ENCODE measurements at places on chromosomes 5 and 9. TPM values are rescaled to one million over a fixed set of nuclear protein-coding genes. Genes with fewer than 3 reads are reported as not detected.

DNA sequence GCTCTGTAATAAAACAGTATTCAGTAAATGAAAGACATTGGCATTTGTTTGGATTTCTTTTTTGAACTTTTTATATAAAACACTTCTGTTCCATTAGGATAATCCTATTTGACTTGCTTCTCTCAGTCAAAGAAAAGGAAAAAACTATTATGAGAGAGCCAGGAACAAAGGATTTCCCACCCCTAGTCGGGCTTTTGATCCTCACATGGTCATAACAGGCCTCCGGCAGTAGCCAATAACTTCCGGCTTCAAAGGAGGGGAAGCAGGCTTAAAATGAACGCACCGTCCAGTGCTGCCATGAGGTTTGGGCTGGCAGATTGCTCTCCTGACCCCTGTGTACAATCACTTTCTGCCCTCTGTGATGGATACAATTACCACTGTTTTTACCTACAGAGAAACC lies 209.3 kb downstream of the ZNF608 start:
- DNase-seq, result no peak

DNA sequence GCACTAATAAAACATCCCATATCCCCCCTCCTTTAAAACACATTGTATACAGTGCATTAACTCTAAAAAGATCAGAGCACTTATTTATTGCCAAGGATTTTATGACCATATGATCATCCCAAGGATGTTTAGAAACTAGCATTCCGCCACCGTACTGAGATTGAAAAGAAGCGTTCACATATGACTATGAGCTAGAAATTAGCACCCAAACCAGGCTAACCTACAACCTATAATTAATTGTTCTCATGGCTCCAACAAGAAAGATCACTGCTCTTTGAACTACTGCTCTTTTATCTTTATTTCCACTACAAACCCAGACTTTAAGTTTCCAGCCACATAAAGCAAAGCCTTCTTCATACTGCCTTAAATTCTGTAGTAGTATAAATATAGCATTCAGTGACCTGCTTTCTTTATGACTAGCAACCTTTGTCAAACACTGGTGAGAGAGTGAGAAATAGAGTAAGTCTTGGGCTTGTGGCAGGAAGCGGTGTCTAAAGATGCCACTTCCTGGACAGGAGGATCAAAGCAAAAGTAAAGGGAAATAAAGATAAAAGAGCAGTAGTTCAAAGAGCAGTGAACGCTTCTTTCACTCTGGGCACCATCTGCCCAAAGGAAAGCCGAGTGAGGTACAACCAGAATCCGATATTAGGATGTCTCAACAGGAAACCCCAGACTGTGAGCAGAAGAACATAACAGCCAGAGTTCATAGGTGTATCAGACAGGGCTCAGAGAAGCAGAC lies 151.1 kb upstream of the ERCC6L2 start:
- DNase-seq, result no peak

GRCh38 chr5:173474881-173475287 lies 141.6 kb downstream of the BOD1 start:
- no peak for DNase-seq

DNA sequence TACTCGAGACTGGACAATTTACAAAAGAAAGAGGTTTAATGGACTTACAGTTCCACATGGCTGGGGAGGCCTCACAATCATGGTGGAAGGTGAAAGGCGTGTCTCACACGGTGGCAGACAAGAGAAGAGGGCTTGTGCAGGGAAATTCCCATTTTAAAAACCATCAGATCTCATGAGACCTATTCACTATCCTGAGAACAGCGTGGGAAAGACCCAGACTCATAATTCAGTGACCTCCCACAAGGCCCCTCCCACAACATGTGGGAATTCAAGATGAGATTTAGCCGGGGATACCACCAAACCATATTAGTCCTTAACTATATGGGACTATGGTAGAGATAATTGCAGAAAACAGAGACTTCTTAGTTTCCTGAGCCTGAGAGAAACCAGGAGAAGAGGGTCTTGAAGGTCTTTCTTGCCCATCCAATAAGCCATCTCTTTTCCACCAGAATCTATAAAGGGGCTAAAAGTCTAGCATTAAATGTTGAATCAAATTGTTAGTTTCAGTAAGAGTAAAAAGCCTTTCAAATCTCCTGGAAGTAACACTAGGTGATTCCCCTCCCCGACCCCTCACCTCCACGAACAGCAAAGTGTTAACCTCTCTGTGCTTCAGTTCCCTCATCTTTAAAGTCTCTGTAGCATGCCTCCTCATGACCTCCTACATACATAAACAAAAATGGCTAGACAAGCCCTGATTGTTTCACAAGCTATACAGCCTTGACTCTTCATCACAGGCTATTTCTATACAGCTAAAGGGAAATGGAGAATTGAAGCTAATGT lies 259.1 kb downstream of the TMEM167A start:
- no peak for DNase-seq

DNA sequence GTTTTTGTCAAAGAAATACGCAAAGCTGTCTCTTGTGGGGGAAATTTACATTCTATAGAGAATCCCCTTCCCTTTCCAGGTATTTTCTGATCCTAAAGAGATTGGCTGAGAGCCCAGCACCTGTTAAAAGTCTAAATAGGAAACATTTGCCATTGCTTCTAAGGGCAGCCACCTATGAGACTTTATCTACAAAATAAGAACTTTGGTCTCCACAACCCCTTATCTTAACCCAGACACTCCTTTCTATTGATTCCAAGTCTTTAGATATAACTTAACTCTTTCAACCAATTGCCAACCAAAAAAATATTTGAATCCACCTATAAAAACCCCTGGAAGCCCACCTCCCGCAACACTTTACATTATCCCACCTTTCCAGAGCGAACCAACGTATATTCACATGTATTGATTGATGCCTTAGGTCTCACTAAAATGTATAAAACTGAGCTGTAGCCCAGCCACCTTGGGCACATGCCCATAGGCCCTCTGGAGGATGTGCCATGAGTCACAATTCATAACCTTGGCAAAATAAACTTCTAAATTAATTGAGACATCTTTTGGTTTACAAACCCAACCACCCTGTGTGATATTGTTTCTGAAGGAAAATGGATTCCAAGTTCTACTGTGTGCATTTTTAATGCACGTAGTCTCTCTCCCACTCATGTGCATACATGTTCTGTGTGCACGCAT lies 211.4 kb downstream of the GAS1 start:
- no peak for DNase-seq

DNA sequence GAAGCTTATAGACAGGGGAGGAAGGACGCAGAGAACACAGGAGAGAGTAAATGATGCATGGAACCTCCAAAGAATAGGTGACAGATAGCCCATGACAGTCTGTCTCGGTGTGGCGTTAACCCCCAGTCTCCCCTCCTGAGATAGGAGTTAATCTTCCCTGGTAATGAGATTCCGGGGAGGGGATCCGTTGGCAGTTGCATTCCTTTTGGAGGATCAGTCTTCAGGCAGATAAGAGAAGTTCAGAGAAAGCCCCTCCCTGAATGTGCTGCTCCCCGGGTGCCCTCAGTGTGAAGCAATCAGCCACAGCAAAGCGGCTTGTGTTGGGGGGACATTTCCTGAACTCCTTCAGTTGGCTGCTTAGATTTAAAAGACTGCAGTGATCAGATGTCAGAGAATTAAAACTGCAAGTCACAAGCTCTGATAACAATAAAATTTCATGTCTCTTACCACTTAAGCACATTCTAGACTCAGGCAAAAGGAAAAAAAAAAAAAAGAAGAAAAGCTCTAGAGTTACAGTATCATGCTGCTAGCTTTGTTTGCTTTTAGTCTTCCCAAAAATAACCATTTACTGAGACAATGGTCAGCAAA lies 121.1 kb downstream of the EGFLAM start:
- no peak for DNase-seq

DNA sequence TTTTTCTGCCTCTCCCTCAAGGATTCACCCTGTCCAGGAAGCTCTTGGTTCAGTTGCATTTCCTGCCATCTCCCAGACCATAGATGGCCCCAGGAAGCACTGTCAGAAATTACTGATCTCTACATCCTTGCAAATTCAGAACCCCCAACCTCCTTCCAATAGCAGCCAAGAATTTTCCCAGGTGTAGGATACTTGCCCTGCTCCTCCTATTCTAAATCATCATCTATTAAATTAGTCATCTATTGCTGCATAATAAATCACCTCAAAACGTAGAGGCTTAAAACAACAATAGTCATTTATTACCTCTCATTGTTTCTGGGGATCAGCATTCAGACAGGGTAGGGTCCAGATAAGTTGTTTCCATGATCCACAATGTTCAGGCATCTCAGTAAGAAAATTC lies 26.1 kb upstream of the ADRA1B start:
- no peak for DNase-seq

DNA sequence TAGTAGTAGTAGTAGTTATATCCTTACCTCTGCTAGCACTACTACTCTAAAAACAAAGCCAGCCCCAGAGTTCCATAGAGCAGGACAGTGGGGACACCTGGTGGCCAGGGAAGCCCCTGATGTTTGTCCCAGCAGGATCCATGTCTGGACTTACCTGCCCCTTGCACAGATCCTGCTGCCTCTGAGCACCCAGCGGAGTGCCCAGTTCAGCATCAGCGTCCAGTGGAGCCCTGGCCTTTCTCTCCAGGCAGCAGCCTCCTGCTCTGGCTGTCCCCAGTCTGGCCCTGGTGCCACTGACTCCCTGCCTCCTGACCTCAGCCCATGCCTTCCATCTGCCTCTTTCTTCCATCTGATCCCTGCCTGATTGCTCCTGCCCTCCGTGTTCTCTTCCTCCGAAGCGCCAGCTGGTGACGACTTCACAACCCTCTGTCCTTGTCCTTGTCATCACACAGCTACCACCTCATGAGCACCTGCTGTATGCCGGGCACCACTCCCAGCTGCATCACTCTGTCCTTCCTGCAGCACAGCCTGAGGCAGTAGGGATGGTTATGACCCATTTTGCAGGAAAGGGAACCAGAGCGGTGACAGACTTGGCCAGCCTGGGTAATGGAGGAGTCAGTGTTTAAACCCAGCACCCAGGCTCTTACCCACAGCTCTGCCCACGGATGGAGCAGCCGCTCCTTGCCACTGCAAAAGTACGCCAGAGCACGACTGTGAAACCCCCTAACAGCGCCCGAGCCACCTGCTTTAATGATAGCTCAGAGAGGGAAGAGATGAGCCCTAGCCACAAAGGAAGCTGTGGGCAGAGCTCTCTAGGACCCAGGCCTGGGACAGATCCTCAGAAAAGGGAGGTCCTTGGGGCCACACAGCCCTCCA lies 11.5 kb downstream of the SARDH start:
- DNase-seq, result peak; percentile 67

- DNase-seq, result peak; percentile 80
Measured at GRCh38 chr5:38556599-38557307, at the start of gene LIFR. Gene LIFR, minus strand, starts transcription at chr5:38556646. Its CDS starts 25,999 bp downstream, at chr5:38530647.

- DNase-seq, result no peak
Measured at GRCh38 chr5:148682058-148683026, 28.0 kb upstream of the HTR4 start.

The C7 gene
- 1.5 TPM for total RNA-seq

The ANKRD33B gene
- 7.0 TPM for total RNA-seq

The CER1 gene
- 5.2 TPM for total RNA-seq

The SUSD3 gene
- total RNA-seq, result 1.2 TPM

The MTREX gene
- 54.4 TPM for total RNA-seq
